ENCODE measurements at places on chromosomes 7 and 10.
A peak's percentile ranks its signal among the peaks of the same experiment; 100 is the strongest.

DNA sequence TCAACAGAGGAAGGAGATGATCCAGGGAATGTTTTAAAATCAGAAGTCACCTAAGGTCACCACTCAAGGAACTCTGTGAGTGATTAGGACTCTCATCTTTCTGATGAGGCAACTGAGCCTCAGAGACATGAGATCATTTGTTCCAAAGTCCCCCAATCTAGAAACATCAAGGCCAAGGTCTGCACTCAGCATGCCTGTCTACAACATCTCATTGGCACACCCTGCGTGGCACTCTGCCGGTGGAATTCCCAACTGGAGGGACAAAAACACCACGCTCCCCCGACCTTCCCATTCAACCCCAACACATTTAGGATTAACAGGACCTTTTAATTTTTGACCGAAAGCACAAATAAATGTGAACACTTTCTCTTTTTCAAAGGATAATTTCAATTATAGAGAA lies 31.4 kb downstream of the CPXM2 start:
- DNase-seq: no peak

DNA sequence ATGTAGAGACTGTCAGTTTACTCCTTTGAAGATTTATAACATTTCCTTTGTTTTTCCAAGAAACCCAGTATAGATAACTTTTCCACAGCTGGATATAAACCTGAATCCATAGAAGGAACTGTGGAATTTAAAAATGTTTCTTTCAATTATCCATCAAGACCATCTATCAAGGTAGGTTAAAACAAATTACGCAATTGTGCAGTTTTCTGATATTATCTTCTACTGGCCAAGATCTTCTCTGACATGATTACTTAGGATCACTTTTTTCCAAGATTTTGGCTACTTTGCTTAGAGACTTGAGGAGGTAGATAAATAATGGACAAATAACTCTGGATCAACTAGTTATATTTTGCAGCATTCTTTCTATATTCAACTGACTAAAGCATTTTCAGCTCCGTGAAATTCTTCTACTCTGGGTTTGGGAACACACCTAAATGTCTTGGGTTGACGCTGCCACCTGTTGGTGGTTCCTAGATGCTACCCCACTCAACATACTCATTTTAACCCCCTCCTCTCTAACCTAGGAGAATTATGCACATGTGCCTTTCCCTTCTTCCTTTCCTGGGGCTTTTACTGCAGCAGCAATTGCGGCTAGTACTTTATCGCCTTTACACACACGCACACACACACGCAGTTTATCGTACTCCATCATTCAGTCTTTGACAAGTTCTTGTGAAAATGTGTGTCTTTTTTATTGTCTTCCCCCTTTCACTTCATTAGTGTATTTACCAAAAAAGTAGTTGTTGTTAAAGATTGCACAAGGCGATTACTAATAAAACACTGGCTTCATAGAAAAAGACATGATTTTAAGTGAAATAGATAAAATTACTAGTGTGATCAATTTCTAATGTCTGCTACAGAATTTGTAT lies 32.7 kb downstream of the ABCB5 start:
- no peak for DNase-seq

GRCh38 chr7:16594061-16594460 lies 51.5 kb downstream of the ANKMY2 start:
- DNase-seq: no peak

GRCh38 chr10:21293518-21294356 lies 231.7 kb downstream of the SKIDA1 start:
- DNase-seq: no peak

DNA sequence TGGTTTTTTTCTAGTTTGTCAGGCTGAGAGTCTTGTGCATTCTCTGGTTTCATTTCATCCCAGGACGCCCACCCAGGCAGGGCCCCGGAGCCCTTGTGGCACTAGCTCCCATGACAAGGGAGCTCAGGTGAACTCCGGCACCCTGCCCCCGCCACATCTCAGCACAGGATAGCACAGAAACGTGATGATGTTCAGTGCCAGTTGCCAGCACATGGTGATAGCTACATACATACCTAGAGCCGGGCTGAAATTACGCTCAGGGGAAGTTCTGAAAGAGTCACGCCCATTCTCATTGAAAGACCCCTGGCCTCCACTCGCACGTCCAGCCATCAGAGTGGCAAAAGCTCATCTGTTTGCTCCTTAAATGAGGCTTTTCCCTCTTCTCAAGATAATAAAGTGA lies 273.7 kb downstream of the PTPRN2 start:
- DNase-seq: no peak

GRCh38 chr10:117094856-117095255 lies 43.2 kb downstream of the VAX1 start:
- no peak for DNase-seq

DNA sequence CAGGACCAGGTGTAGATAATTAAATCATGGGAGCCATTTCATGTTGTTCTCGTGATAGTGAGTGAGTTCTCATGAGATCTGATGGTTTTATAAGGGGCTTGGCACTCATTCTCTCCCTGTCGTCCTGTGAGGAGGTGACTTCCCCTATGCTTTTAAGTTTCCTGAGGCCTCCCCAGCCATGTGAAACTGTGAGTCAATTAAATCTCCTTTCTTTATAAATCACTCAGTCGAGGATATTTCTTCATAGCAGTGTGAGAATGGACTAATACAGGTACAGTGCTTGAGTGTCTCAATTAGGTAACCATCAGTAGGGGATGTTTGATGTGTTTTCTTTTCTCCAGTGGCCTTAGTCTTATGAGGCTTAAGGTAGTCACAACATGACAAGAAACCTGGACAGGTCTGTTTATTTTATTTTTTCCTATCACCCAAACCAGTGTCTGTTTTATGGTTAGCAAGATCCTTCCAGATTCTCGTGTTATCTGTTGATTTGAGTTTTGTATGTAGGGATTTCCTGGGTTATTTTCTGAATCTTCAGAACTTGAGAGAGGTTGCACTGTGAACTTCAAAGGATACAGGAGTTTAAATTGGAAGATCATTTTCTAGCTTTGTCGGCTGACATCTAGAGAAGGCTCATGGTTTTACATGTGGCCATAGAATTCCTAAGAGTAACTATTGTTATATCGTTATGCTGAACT lies 32.1 kb downstream of the UMAD1 start:
- no peak for DNase-seq

DNA sequence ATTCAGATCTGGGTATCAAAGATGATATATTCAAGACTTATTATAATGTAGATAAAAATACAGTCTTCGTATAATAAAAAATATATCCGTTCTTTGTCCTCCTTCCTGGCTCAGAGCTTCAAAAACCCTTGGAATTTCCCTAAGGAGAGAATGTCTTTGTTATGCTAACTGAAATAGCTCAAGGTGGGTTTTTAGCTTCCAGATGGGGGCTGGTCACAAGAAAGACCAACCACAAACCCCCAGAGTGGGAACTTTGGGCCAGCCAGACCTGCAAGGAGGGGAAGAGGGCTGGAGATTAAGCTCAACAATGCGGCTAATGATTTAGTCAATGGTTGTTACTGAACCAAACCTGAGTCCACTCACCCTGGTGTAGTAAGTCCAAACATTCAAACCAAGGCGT lies 196.4 kb downstream of the SDHAF3 start:
- no peak for DNase-seq

GRCh38 chr7:99827040-99827778 lies 604 bp upstream of the CYP3A43 start:
- no peak for DNase-seq

GRCh38 chr7:18202315-18203045 lies 174.8 kb upstream of the PRPS1L1 start:
- no peak for DNase-seq

GRCh38 chr7:19249281-19249680 lies 104.1 kb upstream of the FERD3L start:
- no peak for DNase-seq

GRCh38 chr7:87494454-87494853 lies 19.0 kb upstream of the ABCB4 start:
- no peak for DNase-seq

DNA sequence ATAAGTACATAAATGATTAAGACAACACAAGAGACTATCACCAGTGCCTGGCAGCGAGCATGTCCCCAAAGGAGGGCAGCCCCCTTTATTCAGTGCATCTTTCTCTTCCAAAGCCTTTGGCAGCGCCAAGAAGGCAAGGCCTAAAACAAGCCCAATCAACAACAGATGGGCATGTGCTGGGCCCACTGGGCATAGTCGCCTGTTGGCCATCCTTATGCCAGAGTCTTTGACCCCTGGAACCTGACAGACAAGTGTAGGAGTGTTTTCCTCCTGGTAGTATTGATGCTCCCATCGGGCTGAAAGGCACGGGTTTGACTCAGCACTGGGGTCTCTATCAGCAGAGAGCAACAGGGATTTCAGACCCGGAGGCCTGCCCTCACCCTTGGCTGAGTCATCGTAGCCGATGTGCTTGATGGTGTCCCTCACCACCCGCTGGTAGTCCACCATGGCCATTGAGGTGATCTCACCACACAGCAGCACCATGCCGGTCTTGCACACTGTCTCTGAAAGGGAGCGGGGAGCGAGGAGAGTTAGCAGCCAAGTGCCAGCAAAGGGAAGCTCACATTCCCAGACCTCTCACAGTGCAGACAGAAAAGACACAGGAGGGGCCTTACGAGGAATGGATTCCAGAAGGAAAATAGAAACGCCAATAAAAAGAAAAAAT lies 5.8 kb downstream of the MAT1A start:
- no peak for DNase-seq

- DNase-seq: no peak
Observed at GRCh38 chr10:123042708-123043408, 34.1 kb downstream of the ACADSB start.

DNA sequence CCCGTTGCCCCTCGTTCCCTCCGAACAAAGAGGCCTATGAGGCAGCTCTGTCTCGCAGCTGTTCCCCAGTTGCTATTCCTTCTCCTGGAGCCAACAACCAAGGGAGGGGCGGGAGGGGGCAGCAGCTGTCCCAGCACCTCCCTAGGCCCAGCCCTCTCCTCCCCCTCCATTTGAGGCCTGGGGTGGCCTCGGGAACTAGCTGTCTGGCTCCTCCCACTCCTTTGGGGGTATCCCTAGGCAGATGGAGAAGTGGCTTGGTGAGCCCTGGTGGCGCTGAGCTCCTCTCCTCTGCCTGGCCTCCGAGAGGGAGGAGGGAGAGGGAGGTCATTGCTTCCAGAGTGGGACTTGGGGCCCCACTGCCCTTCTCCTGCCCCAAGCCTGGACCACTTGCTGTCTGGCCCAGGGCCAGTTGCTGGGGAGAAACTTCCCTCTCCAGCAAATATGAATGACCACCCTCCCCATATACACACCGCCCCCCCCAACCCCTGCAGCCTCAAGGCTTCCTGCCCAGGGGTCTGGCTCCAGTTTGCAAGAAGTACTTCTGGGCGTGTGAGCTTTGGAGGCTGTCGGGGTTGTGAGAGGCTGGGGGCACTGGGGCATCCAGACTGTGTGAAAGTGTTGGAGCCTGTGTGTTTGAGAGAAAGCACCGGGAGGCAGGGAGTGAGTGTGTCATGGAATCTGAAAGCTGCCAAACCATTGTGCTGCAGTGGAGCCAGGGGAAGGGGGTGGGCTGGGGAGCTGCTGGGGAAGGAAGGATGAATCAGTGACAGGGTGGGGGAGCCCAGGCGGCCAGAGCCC lies 3.1 kb downstream of the FLNC start:
- no peak for DNase-seq

DNA sequence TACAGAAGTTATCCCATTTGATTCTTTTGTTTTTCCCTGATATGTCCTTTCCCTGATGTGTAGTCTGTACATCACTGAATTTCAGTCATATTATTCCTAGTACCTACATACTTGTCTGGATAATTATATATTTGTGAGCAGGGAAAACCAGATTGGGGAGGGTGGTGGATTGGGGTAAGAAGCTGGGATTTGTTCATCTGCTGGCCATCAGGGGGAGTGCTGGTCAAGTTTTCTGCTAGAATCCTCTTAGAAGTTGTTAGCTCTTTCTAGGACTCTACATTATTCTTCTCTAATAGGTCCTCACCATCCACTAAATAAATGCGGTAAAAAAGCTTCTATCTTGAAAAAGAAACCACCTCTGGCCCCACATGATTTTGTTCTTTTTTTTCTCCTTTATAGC lies 232.7 kb upstream of the TAC1 start:
- DNase-seq: no peak

- DNase-seq: no peak
Observed at GRCh38 chr10:114265392-114266053, 26.5 kb downstream of the VWA2 start.

DNA sequence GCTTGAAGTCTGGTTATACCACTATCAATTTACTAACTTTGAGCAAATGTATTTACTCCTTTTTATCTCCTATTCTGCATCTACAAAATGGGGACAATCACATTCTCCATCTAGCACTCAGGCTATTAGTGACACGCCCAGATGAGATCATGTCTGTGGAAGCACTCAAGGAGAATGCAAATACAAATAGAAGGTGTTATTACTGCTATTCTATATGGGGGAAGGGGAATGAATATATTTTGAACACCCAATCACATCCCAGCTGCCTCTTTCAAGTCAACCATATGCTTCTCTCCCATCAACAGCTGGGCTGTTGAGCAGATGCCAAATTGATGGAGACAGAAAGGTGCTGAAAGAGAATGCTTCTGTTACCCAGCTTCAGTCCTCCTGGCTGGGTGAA lies 23.5 kb downstream of the SGMS1 start:
- no peak for DNase-seq

- no peak for DNase-seq
Observed at GRCh38 chr7:142066536-142066935, 45.0 kb upstream of the MGAM2 start.

- DNase-seq: peak; percentile 22
Observed at GRCh38 chr7:24911213-24911603, 68.8 kb downstream of the OSBPL3 start.

DNA sequence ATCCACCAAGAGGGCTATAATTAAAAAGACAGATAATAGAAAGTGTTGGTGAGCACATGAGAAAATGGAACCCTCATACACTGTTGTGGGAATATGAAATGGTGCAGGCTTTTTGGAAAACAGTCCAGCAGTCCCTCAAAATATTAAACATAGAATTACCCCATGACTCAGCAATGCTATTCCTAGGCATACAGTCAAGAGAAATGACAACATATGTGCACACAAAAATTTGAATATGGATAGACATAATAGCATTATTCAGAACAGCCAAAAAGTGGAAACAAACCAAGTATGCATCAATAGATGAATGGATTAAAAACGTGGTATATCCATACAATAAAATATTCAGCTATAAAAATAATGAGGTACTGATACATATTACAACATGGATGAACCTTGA lies 64.5 kb upstream of the GDF10 start:
- no peak for DNase-seq

- no peak for DNase-seq
Observed at GRCh38 chr7:45416846-45417245, 157.3 kb upstream of the ADCY1 start.

- DNase-seq: peak; percentile 74
Observed at GRCh38 chr10:110354322-110354766, 49.6 kb upstream of the SMNDC1 start.
